ENCODE measurements at places on chromosomes 3 and 15.

DNA sequence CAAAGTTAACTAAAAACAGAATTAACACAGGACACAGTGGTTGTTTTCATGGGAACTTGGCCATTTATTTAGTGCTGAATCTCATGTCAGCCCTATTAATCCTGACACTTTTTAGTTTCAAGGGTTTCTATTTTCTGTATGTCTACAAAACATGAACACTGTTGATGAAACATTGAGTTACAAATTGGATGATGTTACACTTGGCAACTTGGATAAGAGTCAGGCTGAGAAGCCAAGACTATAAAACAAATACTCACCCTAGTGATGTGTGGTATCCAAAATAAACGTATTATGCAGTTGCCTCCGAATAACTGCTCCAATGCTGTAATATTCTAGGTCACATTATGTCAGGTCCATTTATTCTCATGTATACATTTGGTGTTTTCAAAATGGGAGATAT is 349.6 kb downstream of the ZIC1 start:
- no peak for DNase-seq

DNA sequence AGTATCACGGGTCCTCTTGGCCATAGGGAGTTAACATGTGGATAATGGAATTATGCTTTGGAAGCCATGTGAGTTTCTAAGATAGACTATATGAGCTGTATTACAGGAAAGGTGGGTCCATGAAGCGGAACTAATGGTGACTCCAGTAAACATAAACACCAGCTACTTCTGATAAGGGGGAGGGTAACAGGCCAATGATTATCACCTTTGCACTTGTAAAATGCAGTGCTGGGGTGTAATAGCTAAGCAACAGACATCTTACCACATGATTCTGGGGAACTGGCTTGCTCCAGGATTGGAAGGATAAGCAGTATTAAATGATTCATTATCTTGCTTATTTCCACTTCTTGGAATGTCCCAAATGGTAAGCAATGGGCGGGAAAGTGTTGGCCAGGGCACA is 61.4 kb upstream of the CD47 start:
- no peak for DNase-seq

DNA sequence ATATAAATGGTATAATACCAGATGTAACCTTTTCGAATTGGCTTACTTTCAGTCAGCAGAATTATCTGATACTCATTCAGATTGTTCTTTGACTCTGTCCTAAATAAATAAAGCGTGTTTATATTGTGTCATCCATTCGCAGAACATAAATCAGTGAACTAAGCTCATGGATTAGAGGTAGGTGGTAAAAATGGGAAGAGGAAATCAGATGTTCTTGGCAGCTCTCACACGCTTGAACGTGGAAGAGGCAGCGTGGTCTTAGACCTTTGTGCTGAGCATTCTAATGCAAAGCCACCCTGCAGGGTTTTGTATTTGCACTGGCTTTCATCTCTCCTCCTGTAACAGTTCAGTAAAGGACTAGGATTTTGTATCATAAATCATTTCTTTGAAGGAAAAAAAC is 441.4 kb downstream of the GABRG3 start:
- no peak for DNase-seq

- DNase-seq = no peak
Measured at GRCh38 chr3:27681249-27681748, 40.8 kb downstream of the EOMES start.

DNA sequence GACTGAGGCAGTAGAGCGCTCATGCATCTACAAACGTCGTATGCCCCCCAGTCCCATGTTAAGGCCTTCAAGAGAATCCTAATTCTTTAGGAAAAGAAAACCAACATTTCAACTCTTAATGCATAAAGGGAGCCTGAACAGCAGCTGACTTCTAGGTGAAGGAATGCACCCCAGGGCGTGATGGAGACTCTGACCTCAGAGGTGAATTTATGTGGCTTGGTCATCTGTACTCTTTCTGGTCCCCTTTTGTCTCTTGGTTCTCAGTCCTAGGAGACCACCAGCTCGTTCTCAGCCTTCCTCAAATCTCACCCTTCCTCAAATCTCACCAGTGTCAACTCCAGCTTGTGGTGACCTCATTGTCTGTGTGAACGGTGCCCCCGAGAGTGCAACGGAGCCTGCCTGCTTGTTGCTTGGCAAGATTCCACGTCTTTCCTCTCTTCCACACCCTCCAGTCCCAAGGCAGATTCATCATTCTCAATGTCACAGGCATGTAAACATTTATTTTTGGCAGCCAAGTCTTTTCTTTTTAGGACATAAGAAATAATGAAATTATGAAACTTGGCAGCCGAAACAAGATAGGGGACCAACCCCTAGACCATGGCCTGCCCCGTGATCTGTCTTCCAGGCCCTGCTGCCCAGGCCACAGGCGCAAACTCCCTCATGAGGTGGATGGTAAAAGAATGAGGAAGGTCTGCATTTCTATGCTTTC is 166.2 kb downstream of the ADAMTS17 start:
- DNase-seq = no peak

DNA sequence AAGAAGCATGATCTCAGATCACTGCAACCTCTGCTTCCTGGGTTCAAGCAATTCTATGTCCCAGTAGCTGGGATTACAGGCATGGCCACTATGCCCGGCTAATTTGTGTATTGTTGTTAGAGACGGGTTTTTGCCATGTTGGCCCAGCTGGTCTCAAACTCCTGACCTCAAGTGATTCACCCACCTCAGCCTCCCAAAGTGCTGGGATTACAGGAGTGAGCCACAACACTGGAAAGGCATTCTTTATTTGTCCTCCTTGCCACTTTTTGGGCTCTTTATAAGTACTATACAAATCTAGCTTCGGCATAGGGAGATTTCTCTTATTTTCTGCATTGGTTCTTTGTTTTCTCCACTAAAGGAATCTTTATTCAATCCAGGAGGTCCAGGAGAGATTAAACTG is 18.6 kb downstream of the CMTM8 start:
- DNase-seq = no peak

- no peak for DNase-seq
Measured at GRCh38 chr15:69825941-69826818, 271.5 kb downstream of the TLE3 start.

DNA sequence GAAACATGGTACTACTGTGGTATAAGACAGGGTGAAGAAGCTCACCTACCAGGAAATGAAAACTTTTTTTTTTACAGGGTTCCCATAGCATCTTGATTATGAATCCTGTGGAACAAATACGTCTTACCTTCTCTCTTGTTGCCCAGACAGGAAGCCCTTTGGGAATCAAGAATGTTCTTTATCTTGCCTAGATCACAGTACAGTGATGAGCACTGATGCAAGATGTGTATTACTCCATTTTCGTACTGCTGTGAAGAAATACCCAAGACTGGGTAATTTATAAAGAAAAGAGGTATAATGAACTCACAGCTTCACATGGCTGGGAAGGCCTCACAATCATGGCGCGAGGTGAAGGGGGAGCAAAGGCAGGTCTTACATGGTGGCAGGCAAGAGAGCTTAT is 281.3 kb downstream of the UBE2E2 start:
- no peak for DNase-seq
